ENCODE measurements at places on chromosomes 3 and 15.

GRCh38 chr3:3531476-3531875, 267.8 kb upstream of the LRRN1 start:
- DNase-seq, result no peak

DNA sequence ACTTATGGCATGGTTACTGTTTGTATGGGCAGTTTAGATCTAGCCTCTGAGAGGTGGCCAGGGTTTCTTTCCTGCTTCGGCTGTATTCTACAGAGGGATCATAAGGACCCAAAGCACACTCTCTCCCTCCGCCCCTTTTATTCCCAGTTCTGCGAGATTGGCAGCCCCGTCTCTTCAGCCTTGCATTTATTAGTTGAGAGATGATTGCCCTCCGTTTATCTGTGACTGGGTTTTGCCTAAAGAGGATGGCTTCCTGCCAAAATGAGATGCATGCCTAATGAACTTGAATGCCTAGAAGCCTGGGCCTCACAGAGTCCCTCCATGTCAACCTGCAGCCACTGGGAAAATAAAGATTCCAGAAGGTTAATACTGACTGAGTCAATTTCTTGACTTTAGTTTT, 97.1 kb upstream of the CHL1 start:
- DNase-seq, result peak; percentile 24

DNA sequence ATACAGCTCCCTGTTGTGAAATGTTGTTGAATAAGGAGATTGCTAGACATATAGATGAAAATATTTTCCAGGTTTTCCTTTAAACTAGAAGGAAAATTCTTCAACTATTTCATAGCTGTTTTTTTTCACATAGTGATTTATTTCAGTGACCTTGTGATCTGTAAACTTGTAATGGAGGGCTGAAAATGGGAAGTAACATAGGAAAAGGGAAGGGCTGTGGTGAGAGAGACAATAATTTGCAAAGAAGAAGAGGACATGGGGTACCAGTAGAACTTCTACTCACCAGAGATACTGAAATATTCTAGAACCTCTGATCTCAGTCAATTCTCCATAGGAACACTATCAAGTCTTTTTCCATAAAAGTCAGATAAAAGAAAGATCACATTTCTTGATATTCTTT, 60.4 kb downstream of the PLS1 start:
- no peak for DNase-seq

GRCh38 chr3:120399372-120399771, 50.2 kb upstream of the LRRC58 start:
- DNase-seq, result no peak

- DNase-seq, result no peak
Observed at GRCh38 chr15:97129674-97130073, 799.2 kb downstream of the NR2F2 start.
